ENCODE measurements at places on chromosomes 11 and 22. TPM values are rescaled to one million over a fixed set of nuclear protein-coding genes. Genes with fewer than 3 reads are reported as not detected.

The OSM gene
- not detected for total RNA-seq

The PHRF1 gene
- total RNA-seq = 26.5 TPM

The PANX3 gene
- not detected for total RNA-seq

The BCO2 gene
- total RNA-seq = 21.1 TPM

The SLCO2B1 gene
- total RNA-seq = 20.3 TPM

The APOBEC3B gene
- total RNA-seq = 2.2 TPM

The ZNF280B gene
- total RNA-seq = 1.0 TPM

The VSIG2 gene
- total RNA-seq = not detected

The NKAPD1 gene
- total RNA-seq = 31.1 TPM

The C11orf65 gene
- total RNA-seq = 2.5 TPM

The TRMU gene
- total RNA-seq = 28.6 TPM

The SGSM1 gene
- total RNA-seq = 1.2 TPM

The FXYD6 gene
- total RNA-seq = 78.6 TPM

The CABP4 gene
- 1.1 TPM for total RNA-seq

The CAVIN3 gene
- 74.2 TPM for total RNA-seq

The UBE2L3 gene
- 27.9 TPM for total RNA-seq

The SLC15A3 gene
- 8.0 TPM for total RNA-seq

The XKR3 gene
- not detected for total RNA-seq

The MMP8 gene
- total RNA-seq = 0.51 TPM

The UBE4A gene
- 34.8 TPM for total RNA-seq

The SCGB1D2 gene
- not detected for total RNA-seq

Measured in tongue (tissue), 3 donors.